Small intestine (tissue), 16 donors: ENCODE measurements at places on chromosomes 12 and 14.

- no peaks in the 10 kb centered on the region for H3K27me3 ChIP-seq
- H3K27ac ChIP-seq: no peak overlapping the region
- peaks cover 4% of the 10 kb centered on the region for H3K36me3 ChIP-seq
- DNase-seq: peak; percentile 43
Measured at GRCh38 chr12:121894633-121895032, 6.0 kb downstream of the PSMD9 start.

- no peak for DNase-seq
- H3K36me3 ChIP-seq: no peaks in the 10 kb centered on the region
- no peak overlapping the region for H3K4me3 ChIP-seq
- H3K27me3 ChIP-seq: no peaks in the 10 kb centered on the region
- H3K4me1 ChIP-seq: no peaks in the 10 kb centered on the region
Measured at GRCh38 chr12:41211448-41211847, 23.3 kb downstream of the PDZRN4 start.

DNA sequence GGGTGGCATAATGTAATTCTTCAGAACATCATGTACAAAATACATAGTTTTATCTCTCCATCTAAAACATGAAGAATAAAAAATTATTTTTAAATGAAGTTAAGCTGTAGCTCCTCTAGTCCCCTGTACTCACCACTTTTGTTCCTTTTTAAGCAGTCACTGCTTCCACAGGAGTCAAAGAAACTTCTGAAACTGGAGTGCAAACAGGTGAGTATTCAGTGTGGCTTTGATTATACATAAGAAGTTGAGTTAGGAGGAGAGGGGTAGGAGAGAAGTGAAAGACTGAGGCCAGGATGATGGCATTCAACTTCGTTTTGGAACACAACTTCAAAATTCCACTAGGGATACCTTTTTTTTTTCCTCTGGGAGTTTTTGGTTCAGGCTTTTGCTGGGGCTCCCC is 131.4 kb upstream of the CNTN1 start:
- DNase-seq: no peak
- H3K27ac ChIP-seq: no peak overlapping the region
- H3K27me3 ChIP-seq: no peaks in the 10 kb centered on the region
- H3K4me3 ChIP-seq: no peak overlapping the region
- H3K4me1 ChIP-seq: no peaks in the 10 kb centered on the region

- H3K36me3 ChIP-seq: no peaks in the 10 kb centered on the region
- no peak overlapping the region for H3K4me3 ChIP-seq
- DNase-seq: no peak
- peaks cover 10% of the 10 kb centered on the region for H3K27me3 ChIP-seq
- H3K4me1 ChIP-seq: peaks cover 5% of the 10 kb centered on the region
Measured at GRCh38 chr14:94764573-94764972, 5.3 kb downstream of the GSC start.

DNA sequence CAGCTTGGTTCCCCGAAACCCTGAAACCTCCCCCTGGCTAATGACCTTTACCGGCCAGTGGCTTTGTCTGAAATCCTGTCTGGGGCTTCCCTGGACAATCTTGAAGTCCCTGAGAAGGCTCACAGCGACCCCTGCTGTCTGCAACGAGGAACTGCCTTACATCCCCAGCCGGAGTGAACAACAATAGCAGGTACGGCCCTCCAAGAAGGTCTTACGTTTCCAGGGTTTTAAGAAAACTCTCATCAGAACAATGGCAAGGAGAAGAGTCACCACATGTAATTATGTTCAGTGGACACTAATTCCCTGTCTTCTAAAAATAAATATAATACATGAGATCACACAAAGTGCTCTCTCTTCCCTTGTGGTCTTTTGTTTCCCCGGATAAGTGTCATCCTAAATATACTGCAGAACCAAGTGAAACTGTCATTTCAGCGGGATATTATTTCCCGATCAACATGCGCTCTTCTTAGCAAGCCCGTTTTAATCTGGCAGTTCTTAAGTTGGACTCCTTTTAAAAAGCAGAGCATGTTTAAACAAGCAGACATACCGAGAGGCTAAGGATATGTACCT is 53.3 kb downstream of the RBM19 start:
- H3K4me3 ChIP-seq: no peak overlapping the region
- H3K27ac ChIP-seq: no peak overlapping the region
- no peaks in the 10 kb centered on the region for H3K27me3 ChIP-seq
- H3K36me3 ChIP-seq: peaks cover 5% of the 10 kb centered on the region
- H3K4me1 ChIP-seq: no peaks in the 10 kb centered on the region
- peak; percentile 45 for DNase-seq

- DNase-seq: peak; percentile 68
- no peaks in the 10 kb centered on the region for H3K36me3 ChIP-seq
- H3K27me3 ChIP-seq: no peaks in the 10 kb centered on the region
- H3K4me1 ChIP-seq: no peaks in the 10 kb centered on the region
- H3K27ac ChIP-seq: peak within 1 kb of the TSS; percentile 38
Measured at GRCh38 chr12:122182887-122183587, at the start of gene LRRC43. TSS of gene LRRC43 (plus strand) at chr12:122183123. CDS start at chr12:122183145, 22 bp downstream.

- DNase-seq: no peak
- H3K27ac ChIP-seq: no peak overlapping the region
- no peaks in the 10 kb centered on the region for H3K36me3 ChIP-seq
- no peaks in the 10 kb centered on the region for H3K27me3 ChIP-seq
- no peak overlapping the region for H3K4me3 ChIP-seq
Measured at GRCh38 chr14:55481769-55482168, 41.4 kb upstream of the TBPL2 start.

DNA sequence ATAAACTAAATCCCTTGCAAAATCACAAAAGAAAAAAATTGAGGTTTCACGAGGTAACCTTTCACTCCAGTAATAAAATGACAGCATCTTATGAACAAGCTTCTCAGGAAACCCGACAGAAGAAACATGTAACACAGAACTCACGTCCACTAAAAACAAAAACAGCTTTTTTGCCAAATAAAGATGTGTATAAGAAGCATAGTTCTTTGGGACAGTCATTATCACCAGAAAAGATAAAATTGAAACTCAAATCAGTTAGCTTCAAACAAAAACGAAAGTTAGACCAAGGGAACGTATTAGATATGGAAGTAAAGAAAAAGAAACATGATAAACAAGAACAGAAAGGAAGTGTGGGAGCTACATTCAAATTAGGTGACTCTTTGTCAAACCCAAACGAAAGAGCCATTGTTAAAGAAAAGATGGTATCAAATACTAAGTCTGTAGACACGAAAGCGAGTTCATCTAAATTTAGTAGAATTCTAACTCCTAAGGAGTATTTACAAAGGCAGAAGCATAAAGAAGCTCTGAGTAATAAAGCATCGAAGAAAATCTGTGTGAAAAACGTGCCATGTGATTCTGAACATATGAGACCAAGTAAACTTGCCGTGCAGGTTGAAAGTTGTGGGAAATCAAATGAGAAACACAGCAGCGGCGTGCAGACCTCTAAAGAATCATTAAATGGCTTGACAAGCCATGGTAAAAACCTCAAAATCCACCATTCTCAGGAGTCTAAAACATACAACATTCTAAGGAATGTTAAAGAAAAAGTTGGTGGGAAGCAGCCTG is 25.8 kb downstream of the RESF1 start:
- H3K27me3 ChIP-seq: no peaks in the 10 kb centered on the region
- H3K4me3 ChIP-seq: no peak overlapping the region
- H3K4me1 ChIP-seq: no peaks in the 10 kb centered on the region

- H3K4me3 ChIP-seq: no peak overlapping the region
- no peaks in the 10 kb centered on the region for H3K27me3 ChIP-seq
- no peaks in the 10 kb centered on the region for H3K4me1 ChIP-seq
- H3K27ac ChIP-seq: no peak overlapping the region
Measured at GRCh38 chr12:120999191-121000120, 16.8 kb downstream of the C12orf43 start.

DNA sequence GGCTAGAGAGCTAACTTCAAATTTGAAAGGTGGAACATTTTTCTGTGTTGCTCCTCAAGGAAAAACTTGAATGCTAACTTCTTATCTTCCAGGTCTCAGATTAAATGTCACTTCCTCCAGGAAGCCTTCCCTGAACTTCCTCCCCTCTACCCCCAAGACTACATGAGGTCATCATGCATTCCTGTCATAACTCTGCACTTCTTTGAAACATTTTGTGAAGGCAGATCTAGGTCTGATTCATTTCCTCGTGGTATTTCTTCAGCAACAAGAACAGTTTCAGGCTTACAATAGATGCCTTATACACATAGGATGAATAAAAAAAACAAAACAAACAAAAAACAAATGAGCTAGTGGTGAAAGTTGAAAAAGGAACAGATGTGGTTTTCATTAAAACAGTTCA is 97.1 kb upstream of the SRRM4 start:
- H3K36me3 ChIP-seq: no peaks in the 10 kb centered on the region
- H3K27me3 ChIP-seq: no peaks in the 10 kb centered on the region
- H3K4me1 ChIP-seq: no peaks in the 10 kb centered on the region
- no peak overlapping the region for H3K27ac ChIP-seq

GRCh38 chr14:24381363-24382063 is 13.5 kb downstream of the NFATC4 start:
- no peaks in the 10 kb centered on the region for H3K36me3 ChIP-seq
- no peak overlapping the region for H3K4me3 ChIP-seq
- H3K27me3 ChIP-seq: no peaks in the 10 kb centered on the region
- H3K27ac ChIP-seq: no peak overlapping the region
- DNase-seq: no peak

GRCh38 chr12:6765048-6765633 is 1.0 kb upstream of the PTMS start:
- peak overlapping the region; percentile 3 for H3K27ac ChIP-seq
- peak overlapping the region; percentile 45 for H3K4me3 ChIP-seq
- H3K36me3 ChIP-seq: no peaks in the 10 kb centered on the region
- H3K4me1 ChIP-seq: peaks cover 7% of the 10 kb centered on the region

- no peaks in the 10 kb centered on the region for H3K27me3 ChIP-seq
- H3K4me1 ChIP-seq: no peaks in the 10 kb centered on the region
- H3K27ac ChIP-seq: no peak overlapping the region
- peaks cover 8% of the 10 kb centered on the region for H3K36me3 ChIP-seq
- DNase-seq: peak; percentile 74
Measured at GRCh38 chr14:103500148-103500990, 22.3 kb downstream of the CKB start.

DNA sequence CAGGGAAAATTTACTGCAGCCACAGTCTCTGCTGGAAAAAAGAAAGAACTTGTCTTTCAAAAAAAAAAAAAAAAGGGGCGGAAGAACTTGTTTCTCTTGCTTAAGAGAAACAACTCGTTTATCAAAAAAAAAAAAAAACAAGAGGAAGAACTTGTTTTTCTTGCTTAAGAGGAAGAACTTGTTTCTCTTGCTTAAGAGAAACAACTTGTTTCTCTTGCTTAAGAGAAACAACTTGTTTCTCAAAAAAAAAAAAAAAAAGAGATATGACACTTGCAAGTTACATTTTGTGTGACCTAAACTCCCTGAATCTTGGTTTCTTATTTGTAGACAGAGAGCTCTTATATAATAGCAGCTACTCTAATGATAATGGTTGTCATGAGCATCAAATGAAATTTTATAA is 44.7 kb upstream of the USP15 start:
- H3K27me3 ChIP-seq: no peaks in the 10 kb centered on the region
- H3K36me3 ChIP-seq: no peaks in the 10 kb centered on the region
- DNase-seq: no peak
- no peak overlapping the region for H3K4me3 ChIP-seq

DNA sequence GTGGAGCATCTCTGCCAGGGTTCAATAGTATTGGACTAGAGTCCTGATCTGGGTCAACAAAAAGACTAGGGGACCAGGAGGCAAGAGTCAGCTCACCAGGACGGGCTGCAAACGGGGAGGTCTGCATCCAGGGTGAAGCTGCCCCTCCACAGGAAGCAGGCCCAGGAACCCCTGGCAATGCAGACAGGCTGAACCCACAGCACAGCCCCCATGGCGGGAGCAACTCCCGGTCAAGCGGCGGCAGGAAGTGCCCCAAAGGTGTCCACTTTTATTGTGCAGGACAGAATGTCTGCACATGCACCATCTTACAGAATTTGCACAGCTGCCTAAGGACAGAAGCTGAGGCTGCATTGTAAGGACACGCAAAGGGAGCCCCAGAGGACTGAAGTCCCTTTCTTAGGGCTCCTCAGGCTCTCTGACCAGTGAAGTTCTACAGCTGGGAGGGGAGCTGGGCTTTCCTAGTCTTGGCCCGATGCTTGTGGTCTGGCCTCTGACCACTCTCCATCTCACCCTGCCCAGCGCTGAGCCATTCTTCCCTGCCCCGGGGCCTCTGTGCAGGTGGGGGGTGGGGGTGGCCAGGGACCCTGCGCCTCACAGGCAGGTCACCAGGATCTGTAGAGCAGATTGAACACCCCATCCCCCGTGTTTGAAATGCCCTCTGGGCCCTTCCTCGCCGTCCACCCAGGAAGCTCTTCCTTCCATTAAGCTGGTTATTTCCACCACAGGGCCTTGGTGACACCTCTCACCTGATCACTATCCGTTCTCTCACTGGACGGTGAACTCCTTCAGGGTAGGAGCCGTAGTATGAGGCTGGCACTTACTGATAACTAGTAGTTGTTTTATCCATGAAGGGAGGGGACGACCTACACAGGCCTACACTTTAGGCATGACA is 75.9 kb downstream of the NINJ2 start:
- H3K4me1 ChIP-seq: peaks cover 5% of the 10 kb centered on the region
- no peak overlapping the region for H3K4me3 ChIP-seq
- H3K36me3 ChIP-seq: no peaks in the 10 kb centered on the region
- H3K27me3 ChIP-seq: no peaks in the 10 kb centered on the region
- no peak overlapping the region for H3K27ac ChIP-seq

- H3K27me3 ChIP-seq: no peaks in the 10 kb centered on the region
- no peaks in the 10 kb centered on the region for H3K4me1 ChIP-seq
- peak; percentile 90 for DNase-seq
- H3K36me3 ChIP-seq: peaks cover under 1% of the 10 kb centered on the region
Measured at GRCh38 chr12:6688543-6688998, 604 bp downstream of the ZNF384 start.

GRCh38 chr12:1108276-1108675 is 117.3 kb downstream of the ERC1 start:
- DNase-seq: no peak
- no peak overlapping the region for H3K4me3 ChIP-seq
- H3K36me3 ChIP-seq: no peaks in the 10 kb centered on the region
- no peaks in the 10 kb centered on the region for H3K27me3 ChIP-seq
- H3K27ac ChIP-seq: no peak overlapping the region

DNA sequence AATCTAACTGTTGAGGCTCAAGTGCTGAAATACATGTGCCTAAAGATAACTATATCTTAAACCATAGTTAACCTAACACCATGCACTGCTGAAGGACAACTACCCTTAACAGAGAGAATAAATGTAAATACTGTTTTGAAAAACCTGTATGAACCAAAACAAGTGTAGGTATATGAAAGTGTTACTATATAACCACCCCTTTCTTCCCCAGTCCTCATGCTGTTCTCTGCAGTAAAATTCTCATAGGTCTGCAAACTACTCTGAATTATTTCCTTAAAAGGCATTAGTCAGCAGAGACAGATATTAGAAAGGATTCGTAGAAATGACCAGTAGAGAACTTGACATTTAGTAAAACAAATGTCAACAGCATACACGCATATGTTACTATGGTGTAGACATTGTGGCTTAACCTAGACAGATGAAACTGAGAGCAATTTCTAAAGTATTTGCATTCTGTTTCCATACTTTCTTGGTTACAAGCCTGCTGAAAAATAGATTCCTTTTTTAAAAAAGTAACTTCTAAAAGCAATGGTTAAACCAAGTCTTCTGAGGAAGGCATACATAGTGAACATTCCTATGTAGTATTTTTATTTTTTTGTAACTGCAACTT is 13.9 kb downstream of the CSRP2 start:
- H3K36me3 ChIP-seq: no peaks in the 10 kb centered on the region
- H3K4me1 ChIP-seq: no peaks in the 10 kb centered on the region
- no peak overlapping the region for H3K4me3 ChIP-seq
- no peak for DNase-seq

- DNase-seq: peak; percentile 24
- H3K27ac ChIP-seq: no peak overlapping the region
- H3K27me3 ChIP-seq: no peaks in the 10 kb centered on the region
- H3K36me3 ChIP-seq: no peaks in the 10 kb centered on the region
- H3K4me1 ChIP-seq: no peaks in the 10 kb centered on the region
- no peak overlapping the region for H3K4me3 ChIP-seq
Measured at GRCh38 chr14:45426685-45427282, 173.8 kb upstream of the MIS18BP1 start.
